Right kidney (tissue), 9 donors: ENCODE measurements at places on chromosomes 6 and 20.

- no peak for DNase-seq
These were observed 59.4 kb upstream of the CITED2 start for GRCh38 chr6:139433631-139434419.

- DNase-seq: no peak
These were observed 160.0 kb downstream of the LRFN2 start for GRCh38 chr6:40427196-40427595.

GRCh38 chr6:223136-223535 lies 69.2 kb upstream of the DUSP22 start:
- DNase-seq: no peak

DNA sequence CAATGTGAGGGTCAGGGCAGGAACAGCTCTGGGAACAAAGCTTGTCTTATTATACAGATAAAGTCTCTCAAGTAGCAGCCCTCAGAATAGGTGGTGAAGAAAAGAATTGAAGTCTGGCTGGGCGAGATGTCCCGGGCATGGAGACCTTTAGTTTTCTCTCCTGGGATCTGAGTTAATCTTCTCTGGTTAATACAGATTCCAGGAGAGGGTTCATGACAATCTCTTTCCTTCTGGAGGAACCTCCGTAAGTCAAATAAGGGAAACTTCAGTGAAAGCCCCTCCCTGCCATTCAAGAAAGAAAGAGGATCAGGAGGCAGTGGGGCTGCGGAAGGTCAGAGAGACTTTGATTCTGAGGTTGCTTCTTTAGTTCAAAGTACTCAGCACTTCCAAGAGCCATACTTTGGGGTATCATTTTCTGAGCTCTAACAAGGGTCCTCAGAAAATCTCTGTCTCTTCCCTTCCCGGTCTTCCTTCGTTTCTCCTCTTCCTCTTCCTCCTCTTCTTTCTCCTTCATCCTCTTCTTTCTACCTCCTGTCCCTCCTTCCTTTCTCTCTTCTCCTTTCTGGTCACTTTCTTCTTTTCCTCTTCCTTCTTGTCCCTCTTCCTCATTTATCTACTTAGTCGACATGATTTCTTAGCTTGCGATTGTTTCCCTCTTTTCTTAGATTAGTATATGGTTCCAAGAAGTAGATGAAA lies 4.6 kb upstream of the ZNF184 start:
- no peak for DNase-seq

DNA sequence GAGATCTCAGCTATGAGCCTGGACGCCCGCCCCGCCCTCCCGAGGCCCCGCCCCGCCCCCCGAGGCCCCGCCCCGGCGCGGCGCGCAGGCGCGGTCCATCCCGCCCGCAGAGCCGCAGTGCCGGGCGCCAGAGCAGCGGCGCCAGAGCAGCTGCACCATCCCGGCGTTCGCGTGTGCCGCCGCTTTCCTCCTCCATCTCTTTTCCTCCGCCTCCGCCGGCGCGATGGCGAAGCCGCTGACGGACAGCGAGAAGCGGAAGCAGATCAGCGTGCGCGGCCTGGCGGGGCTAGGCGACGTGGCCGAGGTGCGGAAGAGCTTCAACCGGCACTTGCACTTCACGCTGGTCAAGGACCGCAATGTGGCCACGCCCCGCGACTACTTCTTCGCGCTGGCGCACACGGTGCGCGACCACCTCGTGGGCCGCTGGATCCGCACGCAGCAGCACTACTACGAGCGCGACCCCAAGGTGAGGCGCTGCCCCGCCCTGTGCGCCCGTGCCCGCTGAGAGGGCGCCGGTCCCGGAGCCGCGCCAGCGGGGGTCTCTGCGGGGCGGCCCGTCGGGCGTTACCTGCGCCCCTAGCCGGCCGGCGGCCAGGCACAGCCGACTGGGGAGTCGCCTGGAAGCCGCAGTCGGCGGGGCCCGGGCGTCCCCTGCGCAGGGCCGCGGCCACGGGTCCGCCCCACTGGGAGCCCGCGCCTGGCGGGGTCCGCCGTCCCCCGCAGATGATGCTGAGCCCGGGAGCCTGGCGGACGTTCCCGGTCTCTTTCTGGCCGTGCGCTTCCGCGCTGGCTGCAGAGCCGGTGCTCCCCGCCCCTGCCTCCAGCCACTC lies at the start of gene PYGB:
PYGB (plus strand) TSS at position 130 of the 830 bp plus-strand sequence; CDS start at position 224, 94 bp downstream.
- peak; percentile 99 for DNase-seq

DNA sequence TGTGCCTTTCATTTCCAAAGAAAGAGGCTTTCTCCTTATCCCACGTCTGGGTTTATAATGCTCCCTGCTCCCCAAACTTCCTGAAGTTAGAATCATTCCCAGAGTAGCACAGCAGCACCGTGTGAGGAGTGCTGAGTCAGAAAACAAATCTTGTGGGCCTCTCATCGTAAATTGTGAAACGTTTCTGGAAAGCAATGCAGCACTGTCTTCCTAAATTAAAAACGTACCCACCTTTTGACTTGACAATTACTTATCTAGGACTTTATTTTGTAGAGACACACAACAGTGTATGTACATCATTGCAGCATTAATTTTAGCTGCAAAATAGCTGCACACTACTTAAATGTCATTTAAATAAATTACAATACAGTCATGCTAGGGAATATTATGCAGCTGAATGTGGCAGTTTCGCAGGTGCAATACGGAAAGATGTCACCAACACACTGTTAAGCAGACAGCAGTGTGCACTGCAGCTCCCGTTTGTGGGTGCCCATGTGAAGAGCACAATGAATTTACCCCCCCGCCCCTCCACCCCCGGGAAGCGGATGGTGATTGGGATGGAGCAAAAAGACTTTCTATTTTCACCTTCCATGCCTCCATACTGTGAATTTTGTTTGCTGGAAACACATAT lies 30.8 kb downstream of the RRBP1 start:
- no peak for DNase-seq

DNA sequence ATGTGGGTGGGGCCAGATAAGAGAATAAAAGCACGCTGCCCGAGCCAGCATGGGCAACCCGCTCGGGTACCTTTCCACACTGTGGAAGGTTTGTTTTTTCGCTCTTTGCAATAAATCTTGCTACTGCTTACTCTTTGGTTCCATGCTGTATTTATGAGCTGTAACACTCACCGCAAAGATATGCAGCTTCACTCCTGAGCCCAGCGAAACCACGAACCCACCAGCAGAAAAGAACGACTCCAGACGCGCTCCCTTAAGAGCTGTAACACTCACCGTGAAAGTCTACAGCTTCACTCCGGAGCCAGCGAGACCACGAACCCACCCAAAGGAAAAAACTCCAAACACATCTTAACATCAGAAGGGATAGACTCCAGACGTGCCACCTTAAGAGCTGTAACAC lies 76.7 kb downstream of the TFAP2A start:
- DNase-seq: no peak

GRCh38 chr6:138007014-138007472 lies 100.2 kb downstream of the PERP start:
- no peak for DNase-seq

GRCh38 chr20:5835321-5835821 lies 85.2 kb downstream of the SHLD1 start:
- DNase-seq: no peak

GRCh38 chr20:3283222-3283820 lies 44.3 kb upstream of the SLC4A11 start:
- no peak for DNase-seq

DNA sequence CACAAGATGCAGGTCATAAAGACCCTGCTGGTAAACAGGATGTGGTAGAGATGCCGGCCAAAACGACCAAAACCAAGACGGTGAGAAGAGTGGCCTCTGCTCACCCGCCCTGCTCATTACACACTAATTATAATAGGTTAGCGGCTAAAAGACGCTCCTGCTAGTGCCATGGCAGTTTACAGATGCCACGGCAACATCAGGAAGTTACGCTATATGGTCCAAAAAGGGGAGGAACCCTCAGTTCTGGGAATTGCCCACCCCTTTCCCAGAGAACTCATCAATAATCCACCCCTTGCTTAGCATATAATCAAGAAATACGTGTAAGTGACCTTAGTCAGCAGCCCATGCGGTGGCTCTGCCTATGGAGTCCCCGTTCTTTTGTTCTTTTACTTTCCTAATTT lies 17.6 kb downstream of the BHLHE23 start:
- DNase-seq: no peak

GRCh38 chr6:119584088-119584487 lies 234.5 kb upstream of the MAN1A1 start:
- no peak for DNase-seq

GRCh38 chr6:43465948-43466347 lies 10.6 kb upstream of the DLK2 start:
- no peak for DNase-seq

GRCh38 chr6:46491628-46492547 lies 639 bp upstream of the RCAN2 start:
- peak; percentile 86 for DNase-seq

DNA sequence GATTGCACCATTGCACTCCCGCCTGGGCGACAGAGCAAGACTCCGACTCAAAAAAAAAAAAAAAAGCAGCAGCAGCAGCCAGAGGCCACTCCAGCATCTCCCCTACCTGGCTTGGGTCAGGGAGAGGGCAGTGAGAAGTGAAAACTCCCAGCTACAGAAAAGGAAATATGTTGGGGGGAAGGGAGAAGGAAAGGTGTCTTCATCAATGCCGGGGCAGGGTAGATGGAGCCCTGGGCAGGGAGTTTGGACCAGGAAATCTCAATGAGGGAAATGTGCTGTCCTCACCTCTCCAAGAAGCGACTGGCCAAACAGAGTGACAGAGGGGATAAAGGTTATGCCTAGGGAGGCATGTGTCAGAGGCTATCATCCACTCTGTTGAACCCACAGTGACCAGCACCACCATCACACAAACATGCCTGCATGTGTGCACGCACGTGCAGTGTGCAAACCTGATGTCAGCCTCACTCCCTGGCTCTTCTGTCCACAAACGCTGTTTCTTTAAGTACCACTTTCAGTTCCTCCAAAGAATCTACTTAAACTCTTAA lies 887 bp upstream of the AIF1 start:
- no peak for DNase-seq

GRCh38 chr20:20448881-20449280 lies 81.0 kb downstream of the INSM1 start:
- DNase-seq: no peak

DNA sequence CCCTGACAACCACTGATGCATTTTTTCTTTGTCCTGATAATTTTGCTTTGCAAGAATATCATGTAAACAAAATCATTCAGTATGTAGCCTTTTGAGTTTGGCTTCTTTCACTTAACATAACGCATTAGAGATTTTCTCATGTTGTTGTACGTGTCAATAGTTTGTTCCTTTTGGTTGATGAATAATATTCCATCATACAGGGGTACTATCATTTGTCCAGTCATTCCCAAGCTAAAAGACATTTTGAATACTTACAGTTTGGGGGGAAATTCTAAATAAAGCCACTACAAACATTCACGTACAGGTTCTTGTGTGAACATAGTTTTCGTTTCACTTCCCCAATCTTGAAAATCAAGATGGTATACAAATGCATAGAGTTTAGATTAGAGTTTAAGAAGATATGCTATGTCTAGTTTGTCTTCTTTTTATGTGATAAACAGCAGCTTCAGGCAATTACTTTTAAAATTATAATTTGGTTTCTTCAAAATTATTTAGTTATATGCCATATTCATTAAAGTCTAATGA lies 5.2 kb downstream of the HAO1 start:
- no peak for DNase-seq
